ENCODE measurements at places on chromosomes 6 and 20.

DNA sequence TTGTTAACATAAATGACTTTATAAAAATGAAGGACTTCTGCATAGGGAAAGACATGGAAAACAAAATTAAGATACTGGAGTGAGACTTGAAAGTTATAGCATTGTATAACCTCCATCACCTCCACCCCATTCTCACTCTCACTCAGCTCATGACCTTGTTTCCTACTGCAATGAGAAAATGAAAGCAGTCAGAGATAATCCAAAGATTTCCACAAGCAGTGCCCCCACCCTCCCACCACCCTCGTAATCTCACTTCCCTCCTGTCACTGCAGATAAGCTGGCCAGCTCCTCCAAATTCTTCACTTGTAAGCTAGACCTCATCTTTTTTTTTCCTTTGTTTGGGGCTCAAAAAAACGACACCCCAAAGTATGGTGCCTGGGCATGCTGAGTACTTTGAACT lies 52.9 kb upstream of the PROKR2 start:
- no peak for DNase-seq

- no peak for DNase-seq
These were observed 89.9 kb upstream of the ECI2 start for GRCh38 chr6:4225161-4225872.

DNA sequence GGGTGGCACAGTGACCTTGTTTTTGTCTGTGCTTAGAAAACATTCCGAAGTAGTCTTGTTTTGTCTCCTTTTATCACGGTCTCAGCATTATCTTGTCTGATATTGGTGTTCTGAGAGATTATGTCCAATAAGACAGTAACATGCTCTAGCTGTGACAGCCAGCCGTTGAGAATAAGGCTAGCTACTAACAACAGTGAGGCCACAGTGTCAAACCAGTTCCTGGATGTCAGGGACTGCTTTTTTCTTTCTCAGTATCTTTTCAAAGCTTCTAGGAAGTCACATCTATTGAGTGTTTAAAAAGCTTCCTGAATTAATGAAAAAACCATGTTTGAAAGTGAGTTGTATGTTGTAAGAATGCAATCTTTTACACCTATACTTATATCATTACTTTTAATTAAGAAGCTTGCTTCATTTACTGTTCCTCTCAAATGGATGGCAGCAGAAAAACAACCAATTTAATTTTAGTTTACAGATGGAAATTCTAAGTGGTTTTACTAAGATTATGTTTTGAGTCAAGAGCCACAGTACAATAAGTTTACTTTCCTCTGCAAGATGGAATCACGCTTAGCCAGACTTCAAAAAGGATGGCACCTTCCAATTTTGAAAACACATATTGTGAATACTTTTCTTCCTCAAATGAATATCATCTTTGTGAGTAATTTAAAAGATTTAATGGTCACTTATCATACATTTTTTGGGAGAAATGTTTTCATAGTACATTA lies 53.1 kb downstream of the MAP3K7 start:
- no peak for DNase-seq

GRCh38 chr6:159056899-159057298 lies 12.1 kb upstream of the TAGAP start:
- DNase-seq, result no peak

GRCh38 chr6:132202574-132202973 lies 198.7 kb downstream of the MOXD1 start:
- DNase-seq, result no peak

- peak; percentile 51 for DNase-seq
These were observed 1.3 kb downstream of the SRF start for GRCh38 chr6:43172104-43173007.

- DNase-seq, result no peak
These were observed 98.2 kb upstream of the NFATC2 start for GRCh38 chr20:51640743-51641142.

All from head of caudate nucleus (tissue), 42 donors.